ENCODE measurements at places on chromosomes 5 and 9.

DNA sequence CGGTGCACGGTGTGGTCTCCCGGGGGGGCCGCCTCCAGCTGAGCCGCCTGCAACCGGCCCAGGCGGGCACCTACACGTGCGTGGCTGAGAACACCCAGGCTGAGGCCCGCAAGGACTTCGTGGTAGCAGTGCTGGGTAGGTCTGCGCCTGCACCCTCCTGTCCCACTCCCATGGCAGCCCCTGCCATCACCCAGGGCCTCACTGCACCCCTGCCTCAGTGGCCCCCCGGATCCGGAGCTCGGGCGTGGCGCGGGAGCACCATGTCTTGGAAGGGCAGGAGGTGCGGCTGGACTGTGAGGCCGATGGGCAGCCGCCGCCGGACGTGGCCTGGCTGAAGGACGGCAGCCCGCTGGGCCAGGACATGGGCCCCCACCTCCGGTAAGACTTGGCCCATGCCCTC is 53.8 kb upstream of the ASS1 start:
- DNase-seq: no peak

GRCh38 chr5:126981701-126982100 is 48.7 kb downstream of the MARCHF3 start:
- no peak for DNase-seq

- no peak for DNase-seq
Observed at GRCh38 chr9:100911273-100911672, 117.3 kb upstream of the PLPPR1 start.

- no peak for DNase-seq
Observed at GRCh38 chr5:34053571-34054399, 10.8 kb upstream of the C1QTNF3 start.

DNA sequence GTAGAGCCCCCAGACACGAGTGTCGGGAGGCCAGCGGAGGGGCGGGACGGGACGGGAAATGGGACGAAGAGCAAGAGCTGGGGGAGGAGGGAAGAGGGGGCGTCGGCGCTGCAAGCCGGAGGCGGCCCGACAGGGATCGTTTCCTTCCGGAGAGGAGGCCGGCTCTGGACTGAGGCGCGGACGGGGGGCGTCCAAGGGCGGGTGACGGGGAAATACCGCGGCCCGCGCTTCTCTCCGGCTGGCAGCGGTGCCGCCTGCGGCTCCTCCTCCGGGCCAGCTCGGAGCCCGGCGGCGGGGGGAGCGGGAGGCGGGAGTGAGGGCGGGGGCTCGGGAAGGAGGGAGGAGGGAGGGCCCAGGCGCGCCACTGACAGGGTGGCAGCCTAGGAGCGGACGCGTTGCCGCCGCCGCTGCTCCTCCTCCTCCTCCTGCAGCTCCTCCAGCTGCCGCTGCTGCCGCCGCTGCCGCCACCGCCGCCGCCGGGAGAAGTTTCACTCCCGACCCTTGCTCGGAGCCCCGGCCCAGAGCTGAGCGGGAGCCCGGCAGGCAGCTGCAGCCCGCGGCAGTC is at the start of gene CHSY3:
TSS of gene CHSY3 (plus strand) at position 364 of the 565 bp plus-strand sequence.
- DNase-seq: no peak

GRCh38 chr5:74885170-74885569 is 19.0 kb upstream of the FAM169A start:
- DNase-seq: no peak

DNA sequence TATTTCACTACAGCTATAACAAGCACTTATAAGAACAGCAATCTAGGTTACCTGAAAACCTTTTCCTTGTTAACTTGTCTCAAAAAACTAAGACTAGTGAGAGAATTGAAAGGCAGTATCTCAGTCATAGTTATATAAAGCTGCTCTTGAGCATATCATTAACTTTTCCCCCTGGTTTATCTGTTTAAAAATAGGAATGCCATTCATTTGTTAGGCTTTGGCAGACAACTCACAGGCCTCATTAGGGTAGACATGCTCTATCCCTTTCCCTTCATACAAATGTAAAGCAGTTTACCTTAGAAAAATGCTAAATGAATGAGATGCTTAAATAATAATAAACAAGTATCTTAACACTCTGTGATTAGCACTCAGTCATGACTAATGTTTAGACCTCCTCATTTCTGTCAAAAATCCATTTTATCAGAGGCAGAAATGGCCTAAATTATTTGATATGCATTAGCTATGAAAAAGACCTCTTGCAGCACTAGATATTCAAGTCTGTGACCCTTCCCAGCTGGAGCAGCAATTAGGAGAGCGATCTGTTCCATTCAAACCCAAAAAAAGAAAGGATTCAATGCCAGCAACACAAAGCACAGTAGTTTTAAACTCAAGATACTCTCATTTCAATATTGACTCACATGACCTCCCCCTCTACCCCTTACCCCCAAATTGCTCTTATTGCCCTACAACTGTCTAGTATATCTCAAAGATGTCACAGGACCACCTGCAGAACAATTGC is 1578.8 kb upstream of the WWC1 start:
- DNase-seq: no peak

DNA sequence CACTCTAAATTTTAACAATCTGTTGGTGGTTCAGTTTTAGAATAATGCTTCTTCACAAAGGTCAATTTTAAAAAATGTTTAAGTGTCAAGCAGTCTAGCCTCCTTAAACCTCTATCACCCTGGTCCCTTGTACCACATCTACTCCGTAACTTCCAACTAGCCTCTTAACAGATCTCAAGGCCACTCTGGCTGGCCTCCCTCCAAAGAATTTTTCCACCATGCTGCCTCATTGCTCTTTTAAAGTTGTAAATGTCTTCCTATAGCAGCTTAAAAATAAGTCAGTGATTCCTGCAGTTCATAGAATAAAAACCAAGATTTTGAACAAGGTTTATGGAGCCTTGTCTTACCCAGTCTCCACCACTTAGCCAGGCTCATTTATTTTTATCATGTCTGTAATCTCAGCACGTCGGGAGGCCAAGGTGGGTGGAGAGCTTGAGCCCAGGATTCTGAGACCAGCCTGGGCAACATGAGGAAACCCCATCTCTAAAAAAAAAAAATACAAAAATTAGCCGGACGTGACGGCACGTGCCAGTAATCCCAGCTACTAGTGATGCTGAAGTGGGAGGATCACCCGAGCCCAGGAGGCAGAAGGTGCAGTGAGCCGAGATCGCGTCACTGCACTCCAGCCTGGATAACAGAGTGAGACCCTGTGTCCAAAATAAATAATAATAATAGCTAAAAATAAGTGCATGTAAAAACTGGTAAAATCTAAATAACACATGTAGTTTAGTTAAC is 924.9 kb upstream of the DMAC1 start:
- no peak for DNase-seq

DNA sequence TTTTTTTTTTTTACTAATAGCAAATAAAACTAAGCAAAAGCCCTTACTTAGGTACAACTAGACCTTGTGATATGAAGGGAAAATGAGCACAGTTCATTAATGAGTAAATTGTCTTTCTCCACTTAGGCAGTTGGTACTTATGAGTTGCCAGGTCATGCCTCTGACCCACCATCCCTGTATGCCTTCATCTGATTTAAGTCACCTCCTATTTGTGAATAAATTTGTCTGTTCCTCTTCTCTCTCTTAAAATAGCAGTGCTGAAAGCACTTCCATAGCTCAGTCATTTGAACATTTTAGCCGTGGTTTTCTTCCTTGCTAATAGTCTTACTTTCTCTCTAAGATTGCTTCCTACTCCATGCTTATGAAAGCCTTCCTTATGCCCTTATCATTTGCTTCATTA is 61.4 kb downstream of the SLC44A1 start:
- no peak for DNase-seq

GRCh38 chr5:176875783-176876505 is 23.2 kb downstream of the HK3 start:
- DNase-seq: no peak

GRCh38 chr5:151880324-151880723 is 44.3 kb downstream of the GLRA1 start:
- DNase-seq: no peak

DNA sequence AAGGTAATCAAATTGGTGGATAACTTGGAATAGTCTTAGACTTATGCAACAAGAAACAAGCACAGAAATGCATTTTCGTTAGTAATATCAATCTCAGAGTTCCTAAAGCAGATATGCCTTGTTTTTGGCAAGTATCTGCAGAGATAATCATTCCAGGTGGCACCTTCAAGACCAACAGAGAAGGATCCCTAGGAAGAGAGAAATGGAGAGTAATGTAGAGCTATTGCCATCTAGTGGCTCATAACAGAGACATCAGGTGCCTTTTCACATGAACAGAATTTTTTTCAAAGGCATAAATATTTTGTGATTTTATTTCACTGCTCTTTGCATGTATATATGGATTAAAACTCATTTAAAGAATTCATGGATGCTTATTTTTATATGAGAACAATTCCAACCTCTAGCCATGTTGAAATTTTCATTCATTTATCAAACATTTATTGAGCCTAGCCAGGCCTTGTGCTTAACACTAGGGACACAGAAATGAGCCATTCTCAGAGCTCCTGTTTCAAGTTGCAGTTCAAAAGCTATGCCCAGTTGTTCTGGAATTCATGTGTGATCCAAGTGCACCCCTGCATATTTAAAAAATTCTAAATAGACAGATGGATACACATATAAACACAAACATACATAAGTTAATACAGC is 117.5 kb upstream of the OR13F1 start:
- no peak for DNase-seq

DNA sequence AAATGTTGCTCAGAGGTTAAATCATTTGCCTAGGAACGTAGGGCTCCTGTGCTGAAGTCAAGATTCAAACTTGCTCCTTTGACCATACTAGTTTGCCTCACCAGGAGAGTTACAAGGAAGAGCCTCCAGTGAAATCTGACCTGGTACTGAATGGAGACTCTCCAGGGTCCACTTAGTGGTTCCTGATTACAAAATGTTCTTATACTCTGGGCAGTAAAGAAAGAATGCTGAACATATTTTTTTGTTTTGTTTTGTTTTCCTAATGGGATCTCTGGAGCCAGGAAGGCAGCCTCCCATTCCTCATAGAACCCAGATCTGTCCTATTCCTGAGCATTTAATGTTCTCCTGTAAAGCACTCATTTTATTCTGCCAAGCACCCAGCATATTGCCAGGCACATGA is 256.5 kb upstream of the CLINT1 start:
- no peak for DNase-seq

DNA sequence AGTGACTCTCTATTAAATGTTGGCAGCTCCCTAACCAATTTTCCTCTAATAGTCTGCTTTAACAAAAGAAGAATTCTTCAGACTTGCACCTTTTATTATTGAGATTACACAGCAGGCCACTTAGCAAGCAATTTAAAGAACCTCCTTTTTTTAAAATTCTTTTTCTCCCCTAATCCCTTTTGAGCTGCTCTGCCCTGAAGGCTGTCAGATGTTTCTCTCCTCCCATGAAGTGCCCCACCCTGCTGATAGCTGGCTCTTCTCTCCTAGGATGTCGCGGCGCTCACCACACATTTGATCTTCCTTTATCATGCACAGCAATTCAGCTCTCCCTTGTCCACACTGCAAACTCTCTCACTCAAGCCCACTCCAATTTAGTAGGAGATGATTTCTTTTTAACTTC is 1471.1 kb upstream of the ACO1 start:
- no peak for DNase-seq

DNA sequence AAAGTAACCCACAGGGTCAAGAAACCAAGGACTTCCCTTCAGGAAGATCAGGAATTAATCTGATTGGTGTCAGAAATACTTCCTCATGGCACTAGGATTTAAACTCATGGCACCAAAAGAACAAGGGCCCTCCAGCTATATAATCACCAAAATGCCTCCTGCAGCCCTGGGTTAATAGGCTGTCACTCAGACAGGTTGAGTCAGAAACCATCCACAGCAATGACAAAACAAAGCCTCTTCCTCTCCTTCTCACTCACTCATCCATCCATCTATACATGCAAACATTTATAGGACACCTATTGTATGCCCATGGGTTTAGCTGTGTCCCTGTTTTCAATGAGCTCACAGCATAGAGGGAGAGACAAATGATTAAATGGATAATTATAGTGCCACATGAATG is 62.5 kb upstream of the SPOCK1 start:
- DNase-seq: no peak

GRCh38 chr9:137875846-137876245 is 1.7 kb upstream of the CACNA1B start:
- no peak for DNase-seq

DNA sequence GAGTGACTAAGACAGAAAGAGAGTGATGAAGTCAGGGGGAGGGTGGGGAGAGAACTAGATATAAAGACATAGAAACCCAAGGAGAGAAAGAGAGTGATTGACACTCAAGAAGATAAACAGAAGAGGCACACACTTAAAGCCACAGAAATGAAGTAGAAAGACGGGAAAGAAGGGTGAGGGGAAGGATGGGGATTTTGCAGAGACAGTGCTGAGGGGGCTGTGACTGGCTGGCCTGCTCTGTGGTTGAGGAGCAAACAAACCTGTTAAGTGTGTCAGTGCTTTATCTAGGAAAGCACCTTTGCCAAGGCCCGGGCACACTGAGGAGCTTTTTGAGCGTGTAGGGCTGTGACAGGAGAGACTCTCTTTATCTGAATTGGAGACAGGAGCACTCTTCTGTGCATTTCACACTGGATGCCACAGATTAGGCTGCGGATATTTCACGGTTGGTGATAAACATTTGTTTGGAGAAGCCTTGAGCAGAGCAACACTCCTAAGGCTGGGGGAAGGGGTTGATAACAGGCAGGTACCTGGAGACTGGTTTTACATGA is 109.1 kb downstream of the DOCK2 start:
- no peak for DNase-seq

- DNase-seq: no peak
Observed at GRCh38 chr5:62590387-62590786, 11.8 kb downstream of the LRRC70 start.

DNA sequence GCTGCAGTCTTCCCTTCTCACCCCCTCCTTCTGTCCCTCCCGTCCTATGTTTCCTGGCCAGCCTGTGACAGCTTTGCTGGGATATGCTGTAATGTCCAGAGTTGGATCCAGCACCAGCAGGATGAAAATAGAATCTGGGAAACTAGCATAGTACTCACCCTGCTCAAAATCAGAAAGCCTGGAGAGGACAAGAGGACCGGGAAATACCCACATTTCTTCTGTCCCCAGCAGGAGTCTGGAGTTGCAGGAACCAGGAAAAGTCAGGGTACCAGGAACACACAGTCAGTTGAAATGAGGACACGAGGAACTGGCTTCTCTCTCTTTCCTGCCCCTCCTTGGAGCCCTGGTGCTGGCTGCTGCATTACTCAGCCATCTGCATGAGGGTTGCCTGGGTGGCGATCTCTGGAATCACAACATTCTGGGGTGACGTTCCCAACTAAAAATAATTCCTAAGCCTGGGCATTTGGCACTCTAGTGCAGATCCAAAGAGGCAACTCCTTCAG is 59.6 kb upstream of the NFIL3 start:
- no peak for DNase-seq

DNA sequence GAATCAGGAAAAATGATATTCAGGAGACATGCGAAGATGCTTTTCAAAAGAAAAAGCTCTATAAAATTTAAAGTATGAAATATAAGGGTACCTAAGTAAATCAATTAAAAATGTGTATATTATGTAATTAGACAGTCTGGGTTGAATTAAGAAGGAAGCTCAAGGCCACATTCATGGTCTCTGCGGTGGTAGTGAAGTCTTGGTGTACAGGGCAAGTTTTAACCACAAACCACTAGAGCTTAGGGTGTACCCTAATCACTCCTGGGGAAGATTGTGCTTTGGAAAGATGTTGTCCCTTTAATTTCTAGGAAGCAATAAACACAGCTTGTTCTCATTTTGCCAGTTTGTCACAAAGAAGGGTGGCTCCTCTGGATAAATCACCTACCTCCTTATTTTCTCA is 287.2 kb upstream of the ZNF608 start:
- no peak for DNase-seq
